DMS 273 treated with DMSO at 0.1 percent for 48 hours (cell line): ENCODE measurements at places on chromosomes 2 and 18.

- no peak for DNase-seq
Measured at GRCh38 chr2:14901737-14902136, 269.2 kb downstream of the LRATD1 start.

DNA sequence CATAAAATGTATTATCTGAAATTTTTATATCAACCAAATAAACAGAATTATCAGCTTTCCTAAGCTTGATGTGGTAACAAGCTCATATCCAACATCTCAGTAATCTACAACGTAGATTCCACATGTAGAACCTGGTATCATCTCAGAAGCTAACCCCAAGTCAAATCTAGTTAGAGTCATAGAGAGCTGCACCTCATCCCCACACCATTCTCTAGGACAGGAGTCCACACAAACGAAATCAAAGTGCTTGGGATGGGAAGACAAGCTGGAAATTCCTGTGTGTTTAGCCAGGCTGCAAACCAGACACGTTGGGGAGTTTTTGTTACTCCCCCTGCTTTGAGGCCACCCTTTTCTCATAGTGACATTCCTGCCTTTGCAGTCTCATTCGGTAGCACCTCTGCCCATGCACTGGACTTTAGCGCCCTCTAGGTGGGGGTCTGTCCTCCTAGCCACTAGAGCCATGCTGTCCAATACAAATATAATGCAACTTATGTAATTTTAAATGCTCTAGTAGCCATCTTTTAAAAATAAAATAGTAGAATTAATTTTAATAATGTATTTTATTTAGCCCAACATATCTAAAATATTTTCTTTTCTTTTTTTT, 28.1 kb upstream of the SATB2 start:
- DNase-seq = peak; percentile 2

DNA sequence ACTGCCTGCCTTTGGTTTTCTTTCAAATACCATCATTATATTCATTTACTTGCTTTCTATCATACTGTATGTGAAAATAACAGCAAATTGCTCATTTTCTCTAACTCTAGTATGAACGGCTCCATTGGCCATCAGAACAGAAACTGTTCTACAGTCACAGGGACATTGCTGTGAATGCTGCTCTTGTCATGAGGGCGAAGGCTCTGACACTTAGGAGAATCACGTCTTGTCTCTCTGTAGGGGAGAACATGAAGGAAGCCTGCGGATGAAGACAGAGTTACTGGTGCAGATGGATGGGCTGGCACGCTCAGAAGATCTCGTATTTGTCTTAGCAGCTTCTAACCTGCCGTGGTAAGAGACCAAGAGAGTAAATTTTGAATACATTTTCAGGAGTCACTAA, 41.7 kb upstream of the ELOA2 start:
- DNase-seq = no peak

DNA sequence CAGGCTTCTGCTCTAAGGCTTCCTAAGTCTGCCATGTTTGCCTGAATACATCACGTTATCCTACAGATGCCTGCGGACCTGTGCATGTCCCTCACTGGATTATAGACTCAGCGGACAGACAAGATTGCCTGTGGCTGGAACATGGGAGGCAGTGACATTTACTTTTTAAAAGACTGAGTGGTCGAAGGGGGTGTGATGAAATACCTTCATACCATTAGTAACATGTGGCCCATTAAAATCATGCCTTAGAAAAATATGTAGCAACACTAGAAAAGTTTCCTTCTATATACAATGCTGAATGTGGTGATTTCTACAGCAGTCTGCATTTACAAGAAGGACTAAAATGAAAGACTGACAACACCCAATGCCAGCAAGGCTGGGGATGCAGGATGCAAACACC, 154.4 kb downstream of the ASB1 start:
- DNase-seq = no peak

- DNase-seq = no peak
Measured at GRCh38 chr2:66700677-66701066, 265.7 kb downstream of the MEIS1 start.

DNA sequence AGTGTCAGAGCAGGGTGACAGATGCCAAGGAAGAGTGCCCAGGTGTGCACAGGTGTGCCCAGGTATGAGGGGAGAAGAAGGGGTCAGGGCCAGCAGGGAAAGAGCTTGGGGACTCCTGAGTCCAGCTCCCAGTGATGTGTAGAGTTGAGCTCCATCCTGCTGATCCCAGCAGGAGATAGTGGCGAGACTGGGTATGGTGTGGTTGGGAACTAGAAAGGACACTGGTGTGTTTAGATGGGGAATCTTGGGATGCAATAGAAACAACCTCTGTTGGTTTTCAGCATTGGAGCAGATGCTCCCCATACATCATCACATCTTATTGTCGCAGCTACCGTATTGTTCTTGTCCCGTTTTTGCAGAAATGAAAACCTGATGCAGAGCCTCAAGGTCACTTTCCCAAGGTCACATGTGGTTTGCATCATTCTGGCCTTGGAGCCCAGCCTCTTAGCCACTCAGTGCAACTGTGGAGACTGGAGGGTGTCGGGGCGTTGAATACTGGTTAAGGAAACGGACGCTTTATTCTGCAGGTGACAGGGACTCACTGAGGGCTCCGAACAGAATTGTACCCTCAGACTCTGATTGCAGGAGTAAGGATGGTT, 166.7 kb downstream of the AGAP1 start:
- DNase-seq = no peak

GRCh38 chr2:233791151-233791882, 13.2 kb downstream of the MROH2A start:
- DNase-seq = no peak

GRCh38 chr18:51617167-51617566, 419.7 kb upstream of the MEX3C start:
- no peak for DNase-seq

DNA sequence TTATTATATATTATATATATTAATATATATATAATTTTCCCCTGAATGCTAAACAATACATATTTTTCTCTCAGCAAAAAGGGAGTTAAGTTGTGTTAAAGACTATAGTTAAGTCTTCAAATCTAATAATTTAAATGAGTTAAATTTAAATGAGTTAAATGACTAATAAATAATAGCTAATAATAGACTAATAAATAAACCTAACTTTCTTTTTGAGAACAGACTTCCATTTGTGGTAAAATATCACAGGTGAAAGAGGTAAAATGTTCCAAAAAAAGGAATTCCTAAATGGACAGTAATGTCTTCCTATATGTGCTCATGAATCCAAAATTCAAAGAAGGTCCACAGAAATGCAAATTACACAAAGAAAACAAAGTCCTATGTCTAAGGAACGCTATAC, 74.6 kb downstream of the SLC25A12 start:
- no peak for DNase-seq

DNA sequence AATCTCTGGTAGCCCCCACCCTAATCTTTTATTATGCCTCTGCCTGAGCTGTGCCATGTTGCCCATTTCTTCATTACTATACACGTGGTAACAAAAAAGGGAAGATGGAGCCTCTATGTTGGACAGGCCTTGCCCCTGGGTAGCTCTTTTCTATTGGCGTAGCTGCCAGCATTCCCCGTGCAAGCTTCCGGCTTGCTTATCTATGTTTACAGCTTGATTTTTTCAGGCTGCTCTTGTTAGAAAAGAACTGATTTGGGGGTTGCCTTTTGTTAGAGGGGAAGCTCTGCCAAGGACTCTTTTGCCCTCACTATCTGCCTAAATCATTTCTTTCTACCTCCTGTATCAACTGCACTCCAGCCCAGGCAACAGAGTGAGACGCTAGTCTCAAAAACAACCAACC, 45.5 kb upstream of the ZSWIM2 start:
- no peak for DNase-seq

GRCh38 chr2:172270278-172271079, 156.9 kb upstream of the ITGA6 start:
- peak; percentile 63 for DNase-seq

DNA sequence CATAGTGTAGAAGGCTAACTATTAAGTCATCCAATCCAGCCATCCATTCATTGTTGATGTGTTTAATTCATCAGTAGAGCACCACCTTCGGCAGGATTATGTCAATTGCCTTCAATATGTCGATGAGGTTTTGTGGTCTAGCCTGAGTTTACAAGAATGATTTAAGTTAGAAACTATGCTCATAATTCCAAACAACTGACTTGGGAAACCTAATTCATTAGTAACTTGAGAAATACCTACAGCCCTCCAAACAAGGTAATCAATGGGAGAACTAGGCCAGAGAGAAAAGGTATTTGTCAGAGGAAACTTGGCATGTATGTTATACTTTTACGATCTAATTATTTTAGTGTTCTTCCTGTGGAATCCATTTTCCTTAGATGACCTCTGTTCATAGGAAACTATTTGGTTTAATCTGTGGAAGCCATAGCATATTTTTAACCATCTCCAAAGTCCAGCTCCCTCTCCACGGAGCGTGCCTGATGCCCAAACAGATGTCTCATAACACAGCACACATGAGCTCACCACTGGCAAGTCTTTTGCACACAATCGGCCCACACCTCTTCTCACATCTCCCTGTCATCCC, 148.5 kb downstream of the GFPT1 start:
- no peak for DNase-seq

- no peak for DNase-seq
Measured at GRCh38 chr2:16526193-16526592, 139.4 kb downstream of the CYRIA start.

DNA sequence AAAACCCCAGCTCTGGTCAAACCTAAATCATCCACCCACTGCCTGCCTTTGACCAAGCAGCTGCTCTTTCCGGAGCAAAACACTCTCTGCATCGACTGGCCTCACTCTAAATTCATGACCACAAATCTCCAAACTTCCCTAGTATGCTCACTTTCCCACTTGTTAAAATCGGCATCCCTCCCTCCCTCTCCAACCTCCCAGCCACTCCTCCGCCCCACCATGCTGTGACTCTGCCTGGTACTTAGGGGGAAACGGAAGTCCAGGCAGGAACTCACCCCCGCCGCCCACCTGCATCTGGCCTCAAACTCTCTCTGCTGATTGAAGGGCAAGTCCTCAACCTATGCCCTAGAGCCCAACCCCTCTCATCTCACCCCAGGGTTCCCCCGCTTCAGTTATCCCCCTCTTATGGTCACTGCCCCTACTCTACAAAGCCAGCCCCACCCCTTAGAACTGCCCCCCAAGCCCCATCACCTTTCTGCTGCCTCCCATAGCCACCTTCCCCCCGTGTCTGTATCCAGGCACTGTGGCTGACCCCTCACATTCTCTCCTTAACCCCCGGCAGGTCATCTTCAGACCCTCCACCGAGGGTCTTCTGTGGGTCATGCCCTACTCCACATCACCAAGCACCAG, 3.8 kb upstream of the ADRA2B start:
- DNase-seq = no peak

DNA sequence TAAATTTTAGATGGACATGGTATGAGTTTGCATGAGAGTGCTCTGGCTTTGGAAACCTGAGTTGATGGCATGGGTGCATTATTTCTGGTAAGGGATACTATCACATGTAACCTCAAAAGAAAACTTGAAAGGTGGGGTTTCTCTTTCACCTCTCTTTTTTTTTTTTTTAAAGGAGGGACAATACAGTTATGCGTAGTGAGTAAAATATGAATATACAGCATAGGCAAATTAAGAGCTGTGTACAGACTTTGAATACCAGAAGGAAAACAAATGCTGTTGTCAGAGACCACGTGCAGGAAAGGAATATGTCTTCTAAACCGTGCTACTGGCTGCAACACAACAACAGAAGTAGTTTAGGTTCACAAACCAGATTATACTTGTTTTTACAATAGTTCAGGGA, 82.1 kb downstream of the MAP4K4 start:
- no peak for DNase-seq

DNA sequence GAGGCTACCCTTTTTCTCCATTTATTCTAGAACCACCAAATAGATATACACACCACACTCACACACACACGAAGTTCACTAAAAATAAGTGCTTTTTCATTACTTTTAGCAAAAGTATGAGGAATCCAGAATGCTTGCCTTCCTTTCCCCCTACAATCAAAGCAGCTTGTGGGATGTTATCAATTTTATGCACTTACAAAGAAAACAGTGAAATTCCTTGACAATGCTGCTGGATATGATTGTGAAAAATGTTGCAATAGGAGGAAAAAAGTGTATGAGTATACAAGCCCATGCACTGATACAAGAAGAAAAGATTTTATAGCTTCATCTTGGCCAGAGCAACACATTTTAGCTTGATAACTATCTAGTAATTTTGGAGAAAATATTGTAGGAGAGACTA, 269.2 kb downstream of the XIRP2 start:
- DNase-seq = no peak

DNA sequence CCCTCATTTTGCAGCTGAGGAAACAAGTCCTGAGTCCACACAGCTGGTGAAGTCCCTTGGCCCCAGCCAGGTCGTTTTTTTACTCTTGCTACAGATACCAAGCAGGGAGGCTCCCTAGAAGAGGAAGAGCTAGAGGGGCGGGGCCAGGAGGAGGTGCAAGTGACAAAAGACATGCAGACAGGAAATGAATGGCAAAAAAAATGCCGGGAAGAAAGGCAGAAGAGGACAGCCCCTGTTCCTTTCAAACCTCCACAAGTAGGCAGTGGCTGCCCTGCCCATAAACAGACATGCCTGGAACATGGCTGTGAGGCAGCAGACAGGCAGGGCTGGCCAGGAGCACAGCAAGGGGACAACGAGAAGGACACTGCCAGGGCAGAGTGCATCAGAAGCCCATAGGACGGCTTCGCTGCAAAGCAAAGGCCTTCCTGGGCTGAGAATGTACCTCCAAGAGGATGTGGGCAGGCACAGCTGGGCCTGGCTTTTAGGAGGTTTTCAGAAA, 108.7 kb downstream of the ZBTB7C start:
- DNase-seq = no peak
